Glomerular endothelial cell (primary cell): ENCODE measurements at places on chromosomes 6 and 20. TPM values are rescaled to one million over a fixed set of nuclear protein-coding genes. Genes with fewer than 3 reads are reported as not detected.

- no peak for DNase-seq
Measured at GRCh38 chr6:42813906-42814444, 32.1 kb downstream of the BICRAL start.

GRCh38 chr20:58759947-58760346 is 67.3 kb downstream of the NPEPL1 start:
- DNase-seq = no peak

GRCh38 chr20:45320948-45321595 is 13.0 kb upstream of the MATN4 start:
- no peak for DNase-seq

DNA sequence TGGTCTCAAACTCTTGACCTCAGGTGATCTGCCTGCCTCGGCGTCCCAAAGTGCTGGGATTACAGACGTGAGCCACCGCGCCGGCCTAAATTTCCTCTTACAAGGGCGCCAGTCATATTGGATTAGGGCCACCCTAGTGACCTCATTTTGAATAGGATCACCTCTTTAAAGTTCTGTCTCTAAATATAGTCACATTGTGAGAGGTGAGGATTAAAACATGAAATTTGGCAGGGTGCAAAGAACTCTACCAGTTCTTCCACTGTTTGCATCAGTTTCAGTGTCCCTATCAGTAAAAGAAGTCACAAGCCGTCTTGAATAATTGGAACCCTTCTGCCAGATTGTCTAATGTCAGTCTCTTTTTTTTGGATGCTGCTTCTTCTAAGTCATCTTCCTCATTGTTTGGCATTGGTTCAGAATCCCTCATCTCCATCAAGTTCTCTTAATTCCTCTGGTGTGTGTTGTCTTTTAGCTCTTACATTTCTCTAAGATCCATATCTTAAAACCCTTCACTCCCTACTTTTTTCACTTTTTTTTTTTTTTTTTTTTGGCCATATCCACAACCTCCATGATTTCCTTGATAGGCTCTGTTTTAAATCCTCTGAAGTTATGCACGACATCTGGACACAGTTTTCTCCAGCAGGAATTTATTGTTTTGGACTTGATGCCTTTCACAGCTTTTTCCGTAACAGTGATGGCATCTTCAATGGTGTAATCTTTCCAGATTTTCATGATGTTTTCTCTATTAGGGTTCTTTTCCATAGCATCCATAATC is 56.8 kb downstream of the NCOA3 start:
- no peak for DNase-seq

GRCh38 chr6:50785921-50786320 is 32.8 kb upstream of the TFAP2B start:
- DNase-seq = no peak

- DNase-seq = no peak
Measured at GRCh38 chr6:53011979-53012378, 16.9 kb upstream of the GSTA4 start.

GRCh38 chr20:48995589-48995988 is 50.5 kb upstream of the CSE1L start:
- DNase-seq = no peak

DNA sequence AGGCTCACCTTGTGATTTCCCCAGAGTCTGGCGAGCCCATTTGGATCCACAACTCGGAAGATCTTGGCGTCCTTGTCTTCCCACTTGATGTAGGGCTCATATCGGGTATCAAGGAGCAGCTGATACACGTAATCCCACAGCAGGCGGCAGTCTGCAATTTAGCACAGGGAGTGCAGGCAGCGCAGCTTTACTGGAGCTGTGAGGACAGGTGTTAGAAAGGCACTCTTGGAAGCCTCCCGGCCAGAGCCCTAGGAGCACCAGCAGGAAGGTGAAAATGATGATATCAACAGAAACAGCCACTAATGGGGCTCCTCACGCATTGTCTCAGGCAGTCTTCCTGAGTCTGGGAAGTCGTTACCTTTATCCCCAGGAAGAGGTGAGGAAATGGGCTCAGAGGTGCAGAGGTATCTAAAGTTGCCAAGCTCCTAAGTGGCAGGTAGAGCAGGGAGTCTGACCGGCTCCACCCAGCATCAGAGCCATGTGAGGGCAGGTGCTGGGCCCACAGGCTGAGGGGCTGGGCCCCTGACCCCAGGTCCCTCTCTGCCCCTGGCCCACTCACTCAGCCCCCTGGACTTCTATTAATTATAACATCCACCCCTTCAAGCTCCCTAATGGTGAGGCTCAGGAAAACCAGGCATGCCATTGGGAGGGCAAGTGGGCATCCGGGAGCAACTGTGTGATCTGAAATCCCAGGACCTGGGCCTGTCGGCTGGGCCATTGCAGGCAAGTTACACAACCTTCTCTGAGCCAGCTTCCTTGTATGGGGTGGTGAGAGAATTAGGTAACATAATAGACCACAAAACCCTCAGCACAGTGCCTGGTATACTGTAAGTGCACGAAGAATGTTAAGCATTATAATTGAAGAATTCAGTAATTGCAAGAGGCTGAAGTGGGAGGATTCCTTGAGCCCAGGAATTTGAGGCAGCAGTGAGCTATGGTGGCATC is 18.3 kb downstream of the ETV7 start:
- DNase-seq = no peak

DNA sequence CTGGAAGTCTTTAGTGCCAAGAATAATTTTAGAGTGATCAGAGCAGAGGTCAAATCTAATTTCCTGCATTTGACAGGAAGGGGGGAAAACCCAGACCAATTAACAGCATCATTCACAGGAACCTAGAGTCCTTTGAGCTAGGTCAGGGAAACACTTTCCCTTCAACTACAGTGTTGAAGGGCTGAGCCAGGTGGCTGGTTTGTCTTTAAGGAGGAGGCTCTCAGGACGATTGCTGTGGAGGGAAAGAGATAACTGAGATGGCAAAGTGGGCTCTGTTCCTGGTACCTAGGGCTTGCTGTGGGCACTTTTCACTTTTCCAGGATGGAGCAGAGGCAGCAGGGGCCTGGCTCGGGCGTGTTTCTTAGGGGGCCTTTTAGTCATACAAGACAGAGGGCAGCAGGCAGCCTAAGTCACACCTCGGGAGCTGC is 111.9 kb downstream of the SCML4 start:
- no peak for DNase-seq

DNA sequence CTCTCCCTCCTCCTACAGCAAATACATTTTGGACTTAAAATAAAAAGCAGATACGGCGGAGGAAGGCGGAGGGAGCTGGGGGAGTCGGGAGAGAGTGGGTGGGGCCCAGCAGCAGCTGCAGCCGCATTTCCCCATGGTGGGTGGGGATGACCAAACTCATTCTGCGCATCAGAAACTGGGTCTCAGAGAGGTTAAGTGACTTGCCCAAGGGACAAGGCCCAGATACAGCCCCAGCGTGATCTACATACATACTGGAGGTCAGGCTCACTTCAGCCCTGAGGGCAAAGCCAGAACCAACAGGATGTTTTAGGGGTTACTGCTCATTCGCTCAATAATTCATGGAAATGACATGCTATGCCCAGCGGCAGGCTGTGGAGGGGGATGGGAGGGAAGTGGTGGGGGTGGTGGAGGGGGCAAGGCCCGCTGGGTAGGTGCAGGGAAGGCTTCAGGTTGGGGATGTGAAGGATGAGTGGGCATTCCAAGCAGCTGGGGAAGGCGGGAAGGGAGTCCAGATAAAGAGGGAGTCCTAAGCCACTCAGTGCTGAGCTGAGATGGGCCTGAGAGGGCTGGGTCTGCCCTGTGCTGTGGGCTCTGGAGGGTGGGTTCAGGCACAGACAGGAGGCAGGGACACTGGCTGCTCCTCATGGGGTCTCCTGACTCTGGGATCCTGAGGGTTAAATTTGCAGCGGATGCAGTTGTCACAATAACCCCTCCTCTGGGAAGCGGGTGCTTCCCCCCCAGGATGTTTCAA is 31.0 kb downstream of the DLGAP4 start:
- DNase-seq = no peak

DNA sequence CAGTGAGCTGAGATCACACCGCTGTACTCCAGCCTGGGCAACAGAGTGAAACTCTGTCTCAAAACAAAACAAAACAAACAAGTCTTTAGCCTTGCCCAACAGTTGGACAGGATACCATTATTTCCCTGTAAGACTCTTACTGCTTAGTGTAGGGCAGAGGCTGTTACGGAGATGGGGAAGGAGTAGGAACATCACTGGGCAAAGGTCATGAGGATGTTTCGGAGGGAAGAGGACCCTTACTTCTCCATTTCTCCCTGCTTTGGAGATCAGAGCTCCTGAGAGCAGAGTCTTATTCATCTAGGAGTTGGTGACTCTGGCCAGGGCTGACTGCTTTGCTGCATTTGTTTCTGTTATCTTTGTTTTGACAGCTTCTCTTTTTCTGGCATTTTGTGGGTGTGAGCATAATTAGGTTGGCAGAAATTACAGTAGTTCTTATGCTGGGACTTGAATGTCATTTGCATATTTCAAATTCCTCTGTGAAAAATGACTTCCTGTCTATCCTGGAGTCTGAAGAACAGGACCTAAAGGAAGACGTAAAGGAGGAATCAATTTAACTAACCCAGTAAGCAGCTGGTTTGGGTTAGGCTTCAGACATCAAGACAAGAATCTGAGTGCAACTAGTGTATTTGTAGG is 89.0 kb downstream of the CDS2 start:
- no peak for DNase-seq

- DNase-seq = no peak
Measured at GRCh38 chr6:169115632-169116031, 138.0 kb downstream of the THBS2 start.

DNA sequence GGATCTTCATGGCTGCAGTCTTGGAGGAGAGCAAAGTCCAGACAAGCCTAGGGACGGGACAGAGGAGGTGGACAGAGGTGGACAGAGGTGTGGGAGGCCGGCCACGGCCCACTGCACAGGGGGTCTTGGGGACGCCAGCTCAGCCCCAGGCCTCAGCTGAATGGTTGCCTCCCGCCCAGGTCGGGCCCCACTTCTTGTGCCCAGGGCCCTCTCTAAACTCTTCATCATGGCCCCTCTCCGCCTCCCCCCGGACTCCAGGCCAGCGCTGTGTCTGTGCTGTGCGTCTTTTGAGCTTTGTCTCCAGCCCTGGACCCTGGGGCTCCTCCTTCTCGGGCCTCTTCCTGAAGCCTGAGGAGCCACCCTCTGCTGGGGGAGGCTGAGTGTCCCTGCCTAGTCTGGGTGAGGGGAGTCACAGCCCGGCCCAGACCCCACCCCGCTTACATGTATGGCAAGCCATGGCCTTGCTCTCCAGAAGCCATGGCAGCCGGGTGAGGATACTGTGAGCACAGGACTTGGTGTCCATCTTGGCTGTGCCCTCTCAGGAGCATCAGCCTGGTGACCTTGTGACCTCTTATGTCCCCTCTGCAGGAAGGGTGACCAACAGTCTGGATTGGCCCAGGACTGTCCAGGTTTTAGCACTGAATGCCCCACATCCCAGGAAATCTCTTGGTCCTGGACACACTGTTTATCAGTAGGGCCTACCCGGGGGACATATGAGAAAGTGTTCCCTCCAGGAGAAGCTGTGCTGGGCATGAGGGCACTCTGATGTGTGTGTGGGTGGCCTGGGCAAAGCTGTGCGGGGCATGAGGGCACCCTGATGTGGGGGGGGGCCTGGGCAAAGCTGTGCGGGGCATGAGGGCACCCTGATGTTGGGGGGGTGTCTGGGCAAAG is 9.4 kb upstream of the NPBWR2 start:
- no peak for DNase-seq

DNA sequence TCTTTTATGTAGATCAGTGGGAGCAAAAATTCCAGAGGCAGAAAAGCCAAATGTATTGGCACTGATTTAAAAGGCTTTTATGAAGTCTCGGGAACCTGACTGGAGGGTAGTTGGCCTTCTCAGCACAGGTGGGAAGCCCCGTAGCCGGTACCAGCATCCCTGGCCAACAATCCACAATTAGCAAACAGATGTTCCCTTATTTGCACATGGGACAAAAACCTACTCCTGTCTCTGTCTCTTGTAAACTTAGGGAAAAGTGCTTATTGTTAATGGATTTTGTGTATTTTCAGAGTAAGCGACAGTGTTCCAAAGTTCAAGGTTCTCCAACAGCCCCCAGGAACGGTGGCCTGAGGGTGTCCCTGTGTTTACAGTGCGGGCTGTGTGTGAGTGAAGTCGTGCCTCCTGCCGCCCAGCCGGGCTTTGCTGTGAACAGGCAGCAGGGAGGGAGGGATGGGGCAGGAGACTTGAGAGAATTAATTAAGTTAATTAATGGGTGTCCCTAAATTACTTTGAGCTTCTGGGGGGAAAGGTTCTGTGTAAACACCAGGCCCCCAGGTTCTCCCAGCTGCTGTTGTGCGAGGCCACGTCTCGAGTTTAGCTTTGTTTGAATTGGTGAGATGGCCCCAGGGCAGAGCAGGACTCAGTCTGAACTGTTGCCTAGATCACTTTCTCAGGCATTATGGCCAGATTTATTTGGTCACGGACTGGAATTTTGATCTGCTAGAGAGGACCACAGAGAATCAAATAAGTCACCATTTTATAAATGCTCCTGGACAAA is 3.9 kb downstream of the SYNJ2 start:
- DNase-seq = no peak

DNA sequence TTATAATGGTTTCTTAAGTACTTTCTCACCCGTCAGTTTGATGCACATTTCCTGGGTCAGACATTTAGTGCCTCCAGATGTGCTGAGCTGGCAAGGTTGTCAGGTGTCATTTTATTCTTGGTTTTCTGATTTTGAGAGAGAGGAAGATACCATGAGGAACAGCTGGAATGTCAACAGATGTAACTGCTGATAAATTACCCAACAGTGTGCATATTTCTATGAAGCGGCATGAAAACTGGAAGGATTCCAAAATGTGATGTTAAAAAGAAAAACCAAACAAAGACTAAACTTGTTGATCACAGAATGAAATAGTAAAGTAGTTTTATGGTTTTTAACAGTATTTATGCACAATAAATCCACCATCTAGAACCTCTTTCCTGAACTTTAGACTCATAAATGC is 447.3 kb downstream of the HDGFL1 start:
- DNase-seq = no peak

Gene PROKR2
- total RNA-seq = not detected in 2 replicates

Gene MEP1A
- not detected in 2 replicates for total RNA-seq

GRCh38 chr6:20559924-20560551 is 25.8 kb downstream of the CDKAL1 start:
- DNase-seq = no peak

GRCh38 chr6:114032721-114033120 is 61.8 kb upstream of the HDAC2 start:
- no peak for DNase-seq

Gene ADGRF5
- 495 and 502 TPM in 2 replicates for total RNA-seq

DNA sequence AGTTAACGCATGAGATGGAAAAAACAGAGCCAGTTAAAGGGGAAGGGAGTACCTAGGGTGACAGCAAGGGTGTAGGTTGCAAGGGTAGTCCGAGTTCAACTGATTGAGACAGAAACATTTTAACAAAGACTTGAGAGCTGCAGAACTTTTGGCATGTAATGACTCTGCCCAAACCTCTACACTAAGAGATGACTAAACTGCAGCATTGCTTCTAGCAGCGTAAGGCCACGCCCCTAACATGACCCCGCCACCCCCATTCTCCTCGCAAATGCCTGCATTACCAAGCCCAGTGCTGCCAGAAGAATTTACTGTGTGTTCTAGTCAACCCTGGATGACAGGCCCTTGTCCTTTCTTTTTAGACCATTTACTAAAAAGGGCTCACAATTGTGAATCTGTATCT is 6.3 kb upstream of the HINT3 start:
- no peak for DNase-seq
